ENCODE measurements at places on chromosomes 13 and 19.
A peak's percentile ranks its signal among the peaks of the same experiment; 100 is the strongest.

GRCh38 chr19:47633517-47633916 is 24.6 kb downstream of the BICRA start:
- no peak for ATAC-seq

DNA sequence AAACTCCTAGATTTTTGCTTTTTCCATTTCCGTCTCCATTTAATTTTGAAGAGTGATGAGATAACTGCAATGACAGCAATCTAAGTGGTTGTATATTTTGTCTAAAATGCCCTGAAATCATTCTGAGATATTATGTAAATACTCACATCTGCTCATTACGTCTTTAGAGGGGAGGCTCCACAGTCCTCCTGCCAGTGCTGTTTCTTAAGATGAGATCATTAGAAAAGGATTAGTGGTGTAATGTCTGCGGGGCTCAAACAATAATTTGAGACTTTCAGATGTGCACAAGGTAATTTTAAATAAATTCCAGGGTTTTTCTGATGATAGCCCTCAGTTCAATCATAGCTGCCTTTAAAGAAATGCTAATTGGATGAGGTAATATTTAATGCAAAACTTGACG is 437.9 kb downstream of the FOXO1 start:
- no peak for ATAC-seq

DNA sequence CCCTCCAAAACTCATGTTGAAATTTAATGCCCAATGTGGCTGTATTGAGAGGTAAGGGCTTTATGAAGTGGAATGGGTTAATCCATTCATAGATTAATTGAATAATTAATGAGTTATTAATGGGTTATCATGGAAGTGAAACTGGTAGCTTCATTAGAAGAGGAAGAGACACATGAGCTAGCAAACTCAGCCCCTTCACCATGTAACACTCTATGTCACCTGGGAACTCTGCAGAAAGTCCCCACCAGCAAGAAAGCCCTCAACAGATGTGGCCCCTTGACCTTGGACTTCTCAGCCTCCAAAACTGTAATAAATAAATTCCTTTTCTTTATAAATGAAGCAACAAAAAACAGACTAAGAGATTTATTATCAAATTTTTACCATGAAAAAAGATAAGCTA is 223.5 kb downstream of the KLF12 start:
- no peak for ATAC-seq

DNA sequence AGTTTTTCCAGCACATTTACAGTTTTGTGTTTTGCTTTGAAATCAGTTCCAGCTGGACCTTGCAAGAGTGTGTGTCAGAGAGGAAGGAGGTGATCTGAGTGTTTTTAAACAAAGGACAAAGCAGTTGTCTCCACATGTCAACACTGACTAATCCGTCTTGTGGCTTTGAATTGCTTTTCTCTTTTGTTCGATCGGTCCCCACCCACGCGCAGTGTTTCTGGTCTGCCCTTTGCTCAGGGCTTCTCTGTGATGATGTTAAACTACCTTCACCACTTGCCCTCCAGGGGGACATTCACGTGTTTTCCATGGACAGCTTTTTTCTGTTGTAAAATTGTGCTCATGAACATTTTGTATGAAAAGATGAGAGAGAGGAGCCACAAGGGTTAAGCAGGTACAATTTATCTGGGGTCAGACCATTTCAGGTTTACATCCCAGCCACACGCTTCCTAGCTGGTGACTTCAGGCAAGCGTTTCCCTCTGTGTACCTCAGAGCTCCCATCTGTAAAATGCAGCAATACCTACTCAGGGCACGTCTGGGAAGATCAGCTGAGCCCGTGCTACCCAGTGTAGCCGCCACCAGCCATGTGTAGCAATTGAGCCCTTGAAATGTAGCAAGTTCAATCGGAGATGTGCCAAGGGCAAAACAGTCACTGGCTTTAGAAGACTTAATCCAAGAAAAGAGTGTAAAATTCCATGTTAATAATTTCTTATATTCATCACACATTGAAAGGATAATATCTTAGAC is 13.5 kb upstream of the PLA2G4C start:
- ATAC-seq = peak; percentile 65

DNA sequence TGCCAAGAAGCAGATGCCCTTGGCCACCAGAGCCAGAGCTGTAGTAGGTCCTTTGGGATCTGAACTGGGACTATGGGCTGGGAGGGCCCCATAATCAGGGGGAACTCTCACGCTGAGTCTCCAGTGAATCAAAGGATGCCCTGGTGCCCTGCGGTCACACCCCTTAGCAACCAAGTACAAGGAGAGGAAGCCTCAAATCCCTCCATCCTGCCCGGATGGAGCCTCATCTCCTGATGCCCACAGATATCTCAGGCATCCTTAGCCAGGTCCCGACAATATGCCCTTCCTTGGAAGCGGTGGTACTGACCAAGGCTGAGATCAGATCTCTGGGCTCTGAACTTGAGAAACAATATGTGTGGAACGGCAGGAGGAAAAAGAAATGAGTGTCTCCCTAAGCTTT is 1.7 kb downstream of the PLEKHA4 start:
- no peak for ATAC-seq

GRCh38 chr13:94765814-94766213 is 53.5 kb upstream of the SOX21 start:
- no peak for ATAC-seq

DNA sequence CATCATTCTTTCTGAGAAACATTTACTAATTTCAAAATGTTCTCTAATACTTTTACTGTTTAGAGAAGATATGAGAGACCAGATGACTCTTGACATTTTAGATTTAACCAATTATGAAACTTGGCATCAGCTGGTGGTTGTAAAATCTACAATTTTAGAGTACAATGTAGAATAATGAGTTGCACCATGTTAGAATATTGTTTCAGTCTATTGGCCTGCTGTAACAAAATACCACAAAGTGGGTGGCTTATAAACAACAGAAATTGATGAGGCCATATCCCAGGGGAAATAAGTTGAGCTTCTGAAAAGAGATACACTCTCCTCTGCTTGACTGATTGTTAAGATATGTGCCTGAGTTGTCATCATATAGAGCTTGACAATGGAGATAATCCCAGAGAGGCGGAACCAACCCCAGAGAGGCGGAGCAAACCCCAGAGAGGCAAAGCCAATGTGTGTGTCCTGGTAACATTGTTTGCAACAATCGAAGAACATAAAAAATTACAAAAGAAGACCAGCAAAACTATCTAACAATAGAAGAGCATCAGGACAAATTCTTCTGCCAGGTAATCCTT is 373.0 kb upstream of the SLITRK1 start:
- ATAC-seq = no peak

- peak; percentile 79 for ATAC-seq
Observed at GRCh38 chr13:112968910-112969691, at the start of gene MCF2L. Gene MCF2L, plus strand, starts transcription at chr13:112969214. Its CDS starts 166 bp downstream, at chr13:112969380.

- ATAC-seq = no peak
Observed at GRCh38 chr13:87376081-87376480, 295.1 kb upstream of the SLITRK5 start.

- no peak for ATAC-seq
Observed at GRCh38 chr19:16232568-16232967, 34.9 kb downstream of the AP1M1 start.

- ATAC-seq = no peak
Observed at GRCh38 chr19:35608251-35608650, 4.3 kb upstream of the HAUS5 start.

DNA sequence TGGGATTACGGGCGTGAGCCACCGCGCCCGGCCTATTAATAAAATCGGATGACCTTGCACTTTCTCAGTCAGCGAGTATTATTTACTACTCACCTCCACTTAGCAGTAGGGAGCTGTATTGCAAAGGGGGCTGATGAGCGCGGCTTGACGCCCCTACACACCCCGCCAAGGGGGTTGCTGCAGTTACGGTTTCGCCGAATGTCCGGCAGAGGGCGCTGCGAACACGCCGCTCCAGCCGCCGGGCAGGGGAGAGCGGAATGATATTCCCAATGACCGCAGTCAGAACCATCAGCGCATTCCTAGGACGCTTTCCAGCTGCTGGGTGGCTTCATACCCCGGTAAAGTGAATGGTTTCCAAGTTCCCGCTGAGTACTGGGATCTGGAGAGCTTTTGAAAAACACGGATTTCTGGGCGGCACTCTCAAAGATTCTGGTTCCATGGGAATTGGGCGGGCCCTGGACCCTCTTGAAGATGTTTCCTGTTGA is 30.0 kb upstream of the TPT1 start:
- ATAC-seq = no peak

DNA sequence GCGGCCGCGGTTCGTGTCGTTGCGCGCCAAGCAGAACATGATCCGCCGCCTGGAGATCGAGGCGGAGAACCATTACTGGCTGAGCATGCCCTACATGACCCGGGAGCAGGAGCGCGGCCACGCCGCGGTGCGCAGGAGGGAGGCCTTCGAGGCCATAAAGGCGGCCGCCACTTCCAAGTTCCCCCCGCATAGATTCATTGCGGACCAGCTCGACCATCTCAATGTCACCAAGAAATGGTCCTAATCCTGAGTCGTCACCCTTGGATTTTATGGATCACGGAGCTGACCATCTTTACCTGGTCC is 475 bp downstream of the MRPL57 start:
- ATAC-seq = peak; percentile 26

- no peak for ATAC-seq
Observed at GRCh38 chr13:51292000-51292565, 47.4 kb upstream of the SERPINE3 start.

- peak; percentile 12 for ATAC-seq
Observed at GRCh38 chr19:53432088-53432661, 391 bp downstream of the ZNF761 start.

- no peak for ATAC-seq
Observed at GRCh38 chr13:53821632-53822031, 793.0 kb downstream of the OLFM4 start.

DNA sequence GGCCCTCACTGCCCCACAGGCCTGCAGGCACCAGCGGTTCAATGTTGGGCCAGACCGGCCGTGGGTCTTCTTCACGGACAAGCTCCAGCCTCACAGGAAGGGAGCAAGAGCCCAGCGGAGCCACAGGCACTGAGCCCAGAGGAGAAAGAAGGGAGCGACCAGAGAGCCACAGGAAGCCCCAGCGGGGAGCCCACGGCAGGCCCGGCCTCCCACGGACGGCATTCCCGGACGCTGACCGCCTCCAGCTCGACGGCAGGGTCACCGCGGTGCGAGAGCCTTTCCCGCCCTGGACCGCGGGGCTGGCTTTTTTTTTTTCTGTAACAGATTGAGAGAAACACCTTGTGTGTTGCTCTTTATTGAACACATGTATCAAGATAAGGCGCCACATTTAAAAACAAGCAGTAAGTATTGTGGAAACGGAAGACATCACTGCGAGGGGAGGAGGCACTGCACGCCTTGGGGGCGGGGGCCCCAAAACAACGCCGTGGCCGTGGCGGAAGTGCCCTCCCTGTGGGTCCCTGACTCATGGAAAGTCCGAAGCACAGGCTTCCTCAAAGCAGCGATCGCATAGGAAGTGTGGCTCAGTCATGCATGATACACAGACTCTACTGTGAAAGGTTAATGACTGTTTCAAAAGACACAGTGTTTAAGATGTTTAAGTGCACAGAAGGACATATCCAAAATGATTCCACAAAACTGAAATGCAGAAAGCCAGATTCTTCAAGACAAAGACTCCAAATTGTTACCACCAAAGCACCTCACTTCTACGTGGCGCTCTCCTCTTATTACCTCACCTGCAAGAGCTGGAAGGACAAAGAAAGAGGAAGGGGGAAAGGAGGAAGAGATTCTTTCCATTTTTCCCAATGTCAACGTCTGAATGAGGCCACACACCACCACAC is 3.5 kb downstream of the RASA3 start:
- peak; percentile 80 for ATAC-seq

DNA sequence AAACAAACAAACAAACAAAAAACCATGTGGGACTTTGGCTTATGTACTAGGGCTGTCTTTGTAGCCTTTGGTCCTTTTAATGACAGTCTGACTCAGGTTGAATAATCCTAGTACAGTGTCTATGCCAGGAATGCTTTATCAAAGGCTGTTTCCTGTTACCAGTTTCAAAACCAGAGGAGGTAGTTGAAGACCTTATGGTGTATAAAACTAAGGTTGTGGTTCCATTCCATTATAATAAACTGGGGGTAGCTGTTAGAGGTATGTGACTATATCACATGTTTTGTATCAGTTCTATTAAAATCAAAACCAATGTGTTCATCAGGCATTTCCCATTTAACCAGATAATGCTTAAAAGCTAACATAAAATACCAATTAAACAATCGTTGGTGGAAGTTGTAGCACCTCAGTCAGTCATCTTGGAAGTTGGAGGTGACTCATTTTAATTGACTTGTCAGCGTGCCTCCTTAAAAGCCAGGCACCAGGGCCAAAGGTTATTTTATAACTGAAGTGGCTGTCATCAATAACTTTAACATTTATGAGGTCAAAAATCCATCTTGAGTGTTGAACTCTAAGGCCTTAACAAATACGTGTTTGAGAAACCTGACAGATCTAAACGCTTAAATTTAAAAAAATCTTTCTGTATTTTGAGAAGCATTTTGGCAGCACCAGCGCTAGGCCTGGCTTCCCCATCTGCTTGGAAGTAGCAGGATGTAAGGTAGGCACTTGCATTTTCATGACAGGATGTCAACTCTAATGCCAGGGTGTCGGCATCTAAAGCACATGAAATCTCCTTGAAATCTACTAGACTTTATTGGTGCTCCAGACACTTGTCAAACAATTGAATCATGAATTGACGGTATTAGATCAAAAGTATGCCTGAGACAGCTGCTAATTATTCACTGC is 162.5 kb downstream of the LMO7 start:
- peak; percentile 41 for ATAC-seq

- no peak for ATAC-seq
Observed at GRCh38 chr13:95833719-95834118, 156.8 kb downstream of the DNAJC3 start.

DNA sequence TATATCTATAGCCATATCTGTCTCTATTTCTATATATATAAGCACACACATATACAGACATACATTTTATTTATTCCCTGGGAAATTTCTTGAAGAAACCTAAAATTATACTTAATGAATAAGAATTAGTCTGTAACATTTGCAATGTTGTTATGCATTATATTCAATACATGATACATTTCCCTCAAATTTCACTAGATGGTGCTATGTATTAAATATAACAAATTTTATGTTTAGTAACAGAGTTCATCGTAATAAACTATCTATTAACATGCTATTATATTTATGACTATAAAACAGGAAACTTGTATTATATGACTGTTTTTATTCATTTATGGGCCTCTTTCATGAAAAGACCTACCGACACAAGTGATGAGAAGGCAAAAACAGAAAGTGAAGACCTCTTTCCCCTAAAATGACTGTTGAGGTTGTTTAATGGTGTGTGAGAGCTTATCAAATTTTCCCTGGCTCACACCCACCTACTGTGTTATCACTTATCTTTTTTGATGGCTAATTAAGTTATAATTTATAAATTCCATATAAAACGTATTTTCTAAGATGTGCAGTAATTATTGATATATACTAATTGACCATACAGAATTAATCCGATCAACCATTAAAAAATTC is 881.9 kb downstream of the SLITRK6 start:
- ATAC-seq = no peak

GRCh38 chr13:85586422-85586831 is 212.8 kb downstream of the SLITRK6 start:
- no peak for ATAC-seq

- no peak for ATAC-seq
Observed at GRCh38 chr13:64020126-64020525, 2604.5 kb upstream of the PCDH20 start.

GRCh38 chr13:112955271-112955937 is 13.6 kb upstream of the MCF2L start:
- ATAC-seq = no peak

GRCh38 chr19:8654591-8655339 is 24.3 kb downstream of the NFILZ start:
- peak; percentile 73 for ATAC-seq

GRCh38 chr13:91702411-91702810 is 304.0 kb downstream of the GPC5 start:
- ATAC-seq = no peak

- ATAC-seq = no peak
Observed at GRCh38 chr19:34589730-34590129, 87.2 kb downstream of the SCGB2B2 start.
